ENCODE measurements at places on chromosomes 3 and 15.
A peak's percentile ranks its signal among the peaks of the same experiment; 100 is the strongest.

DNA sequence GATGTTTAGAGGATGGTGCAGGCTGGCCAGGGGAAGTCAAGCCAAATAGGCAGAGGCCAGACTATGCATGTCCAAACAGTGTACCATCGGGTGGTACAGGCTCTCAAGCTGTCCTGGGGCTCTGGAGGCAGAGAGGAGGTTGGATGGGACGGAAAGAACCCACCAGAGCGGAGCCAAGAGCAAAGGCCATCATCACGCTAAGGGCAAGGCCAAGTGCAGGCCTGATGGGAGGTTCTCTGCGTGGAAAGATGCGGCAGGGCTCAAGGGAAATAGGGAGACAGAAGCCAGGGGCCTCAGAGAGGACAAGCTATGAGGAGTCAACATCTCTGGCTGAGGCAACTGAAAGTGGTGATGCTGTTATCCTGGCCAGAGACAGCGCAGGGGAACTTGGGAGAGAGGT lies 102.7 kb downstream of the ASB7 start:
- DNase-seq, result no peak

DNA sequence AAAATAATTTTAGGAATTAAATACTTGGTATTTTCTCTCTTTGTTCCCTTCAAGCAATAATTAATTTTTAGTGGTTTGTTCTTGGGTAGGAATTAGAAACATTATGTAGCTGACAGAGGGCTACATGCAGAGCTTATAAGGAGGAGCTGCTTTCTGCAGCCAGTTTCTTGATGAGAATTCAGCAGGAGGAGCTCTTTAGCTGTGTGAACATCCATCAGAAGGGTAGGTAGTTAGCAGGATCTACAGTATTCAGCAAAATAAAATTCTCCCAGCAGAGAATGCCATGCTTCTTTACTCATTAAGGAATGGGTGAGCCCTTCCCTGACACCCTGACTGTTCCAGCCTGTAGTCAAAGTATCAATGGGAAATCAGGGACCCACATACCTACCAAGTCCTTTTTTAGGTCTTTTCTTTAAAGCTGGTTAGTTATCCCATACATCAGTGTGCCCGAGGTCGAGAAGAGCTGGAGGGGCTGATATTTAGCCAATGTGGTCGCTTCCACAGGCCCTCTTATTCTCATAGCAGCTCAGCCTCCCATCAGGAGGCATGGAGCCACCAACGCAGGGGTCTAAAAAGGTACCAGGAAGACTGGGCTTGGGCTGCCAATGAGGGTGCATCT lies 54.0 kb downstream of the KCNAB1 start:
- DNase-seq, result peak; percentile 26

DNA sequence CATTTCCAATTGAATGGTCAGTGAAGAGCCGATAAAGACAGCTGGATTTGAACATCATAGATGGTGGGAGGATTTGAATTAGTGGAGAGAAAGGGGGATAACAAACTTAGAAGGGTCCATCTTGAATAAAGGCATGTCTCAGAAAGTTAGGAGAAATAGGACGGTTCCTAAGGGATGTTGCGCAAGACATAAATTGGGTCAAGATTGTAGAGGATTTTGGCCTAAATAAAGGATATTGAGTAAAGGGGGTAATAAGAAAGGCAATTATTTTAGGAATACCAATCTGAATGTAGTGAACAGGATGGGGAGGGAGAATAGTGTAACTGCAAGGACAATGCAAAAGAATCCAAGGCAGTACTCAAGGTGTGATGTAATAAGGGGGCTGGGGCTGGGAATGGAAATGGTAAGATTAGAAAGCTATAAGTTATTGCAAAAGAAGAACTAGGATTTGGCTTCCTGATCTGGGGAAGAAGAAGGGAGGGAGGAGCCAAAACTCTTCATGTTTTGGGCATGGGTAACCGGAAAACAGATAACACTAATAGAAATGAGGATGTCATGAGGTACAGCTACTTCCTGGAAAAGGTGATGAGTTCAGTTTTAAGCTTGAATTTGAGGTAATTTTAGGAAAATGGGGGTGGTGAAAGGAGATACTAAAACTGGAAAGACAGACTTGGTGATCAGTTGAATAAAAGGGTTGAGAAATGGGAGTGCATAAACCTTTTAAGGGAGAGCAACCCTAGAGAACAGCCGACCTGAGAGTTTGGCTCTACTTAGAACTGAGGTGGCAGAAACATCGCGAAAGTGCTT lies 17.3 kb upstream of the TRPC1 start:
- DNase-seq, result no peak

DNA sequence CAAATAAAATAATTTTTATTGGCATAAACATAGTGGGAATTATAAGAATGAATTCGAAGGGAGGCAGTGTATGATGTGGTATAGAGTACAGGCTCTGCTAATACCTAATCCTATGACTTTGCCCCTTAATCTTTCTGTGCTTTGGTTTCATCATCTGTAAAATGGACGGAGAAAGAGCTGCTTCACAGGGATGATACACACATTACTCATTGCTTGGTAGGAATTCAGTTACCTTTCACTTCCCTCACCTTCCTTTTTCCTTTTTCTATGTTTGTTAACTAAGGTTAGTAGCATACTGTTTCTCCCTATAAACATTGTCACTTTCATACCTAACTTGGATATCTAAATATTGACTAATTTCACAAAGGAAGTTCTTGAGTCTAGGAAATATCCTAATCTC lies 36.2 kb downstream of the LEKR1 start:
- DNase-seq, result no peak

- DNase-seq, result peak; percentile 96
Measured at GRCh38 chr3:110576960-110577359, 494.7 kb upstream of the NECTIN3 start.

- no peak for DNase-seq
Measured at GRCh38 chr15:67900621-67901147, 60.8 kb upstream of the RNU6-1 start.

- no peak for DNase-seq
Measured at GRCh38 chr3:51396401-51396800, 5.3 kb downstream of the RBM15B start.

DNA sequence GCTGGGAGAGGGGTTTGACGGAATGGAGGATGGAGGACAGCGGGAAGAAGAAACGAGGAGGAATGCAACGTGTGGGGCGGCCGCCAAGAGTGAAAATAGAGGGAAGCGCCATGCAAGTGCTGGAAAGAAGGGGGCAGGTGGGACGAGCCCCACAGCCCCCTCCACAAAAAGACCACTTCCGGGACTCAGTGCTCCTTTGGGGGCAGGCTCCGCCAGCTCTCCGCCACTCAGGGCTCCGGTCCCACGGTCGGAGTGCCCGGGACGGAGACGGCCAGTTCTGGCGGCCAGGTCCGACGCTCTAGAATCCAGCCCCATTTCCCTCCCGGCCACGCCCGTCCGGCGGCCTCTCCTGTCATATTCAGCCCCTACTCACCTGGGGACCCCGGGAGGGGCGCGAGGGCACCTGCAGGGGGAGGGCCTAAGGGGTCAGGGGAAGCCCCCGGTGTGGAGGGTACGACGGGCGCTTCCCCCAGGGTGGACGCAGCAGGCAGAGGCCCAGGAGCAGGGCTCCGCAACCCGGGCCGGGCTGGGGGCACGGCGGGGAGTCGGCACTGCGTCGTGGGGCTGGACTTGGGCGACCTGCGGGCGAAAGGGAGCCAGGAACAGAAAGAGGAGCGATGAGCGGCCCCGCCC lies 25.5 kb upstream of the CSPG4 start:
- no peak for DNase-seq

DNA sequence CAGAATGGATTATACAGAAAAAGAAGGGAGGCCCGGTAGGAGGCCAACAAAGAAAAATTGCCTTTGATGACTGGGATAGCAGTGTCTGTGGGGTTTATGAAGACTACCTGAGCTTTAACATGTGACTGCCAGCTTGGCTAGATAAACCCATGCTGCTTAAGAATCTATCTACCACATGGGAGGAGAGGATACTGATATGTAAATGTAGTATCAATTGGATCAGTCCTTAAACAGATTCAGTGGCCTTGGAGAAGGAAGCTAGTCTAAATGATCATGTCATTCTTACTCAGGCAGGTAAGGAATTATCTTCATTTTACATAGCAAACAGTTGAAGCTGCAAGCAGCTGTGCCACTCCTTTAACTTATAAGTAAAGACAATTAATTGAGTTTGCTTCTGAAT lies 50.0 kb upstream of the SYNPR start:
- no peak for DNase-seq

DNA sequence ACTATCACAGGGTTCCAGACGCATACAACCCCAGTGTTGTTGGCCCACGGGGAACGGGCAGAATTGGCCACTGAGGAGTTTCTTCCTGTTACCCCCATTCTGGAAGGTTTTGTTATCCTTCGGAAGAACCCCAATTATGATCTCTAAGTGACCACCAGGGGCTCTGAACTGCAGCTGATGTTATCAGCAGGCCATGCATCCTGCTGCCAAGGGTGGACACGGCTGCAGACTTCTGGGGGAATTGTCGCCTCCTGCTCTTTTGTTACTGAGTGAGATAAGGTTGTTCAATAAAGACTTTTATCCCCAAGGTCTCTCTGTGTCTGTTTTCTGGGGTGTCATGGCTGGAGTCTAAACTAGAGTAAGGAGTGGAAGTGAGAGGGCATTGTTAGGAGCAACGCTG lies 5.7 kb upstream of the EIF4G1 start:
- DNase-seq, result no peak

DNA sequence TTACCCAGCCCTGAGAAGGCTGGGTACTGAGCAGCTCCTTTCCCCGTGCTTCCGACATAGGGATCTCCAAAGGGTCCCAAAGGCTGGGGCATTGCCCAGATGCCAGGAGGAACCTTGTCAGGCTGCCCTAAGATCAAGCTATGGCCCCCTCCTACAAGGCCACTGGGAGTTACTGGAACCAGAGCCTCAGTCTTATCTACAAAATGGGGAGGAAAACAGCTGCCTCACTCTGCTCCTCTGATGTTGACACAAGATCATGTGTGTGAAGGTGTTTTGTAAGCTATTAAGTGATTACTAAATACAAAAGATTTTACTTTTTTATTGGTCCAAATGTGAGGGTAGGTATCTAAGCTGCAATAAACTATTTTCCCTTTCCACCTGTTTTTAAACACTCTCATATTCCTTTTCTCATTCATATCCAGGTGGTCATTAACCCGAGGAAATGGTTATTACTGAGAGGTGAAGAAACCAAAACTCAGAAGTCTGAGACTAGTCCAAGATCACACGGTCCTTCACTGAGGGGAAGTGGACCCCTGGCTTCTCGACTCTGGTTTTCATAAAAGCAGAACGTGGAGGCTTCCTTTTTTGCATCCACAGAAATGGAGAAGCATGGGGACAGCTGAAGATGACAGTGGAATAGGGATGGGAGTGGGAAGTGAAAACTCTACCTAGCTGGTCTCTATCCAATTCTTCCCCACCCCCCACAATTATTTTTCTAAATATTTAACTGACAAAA lies 1.7 kb downstream of the ARPIN start:
- no peak for DNase-seq
